ENCODE measurements at places on chromosomes 11 and 22.

GRCh38 chr11:33390944-33391892 is 134.0 kb downstream of the HIPK3 start:
- DNase-seq: no peak

GRCh38 chr22:31286360-31287255 is 5.7 kb downstream of the PIK3IP1 start:
- no peak for DNase-seq

GRCh38 chr11:1970956-1971355 is 23.8 kb downstream of the MRPL23 start:
- DNase-seq: no peak

GRCh38 chr22:30649430-30650007 is 13.9 kb downstream of the SLC35E4 start:
- DNase-seq: peak; percentile 87

- no peak for DNase-seq
These were observed 629 bp downstream of the TTLL8 start for GRCh38 chr22:50057278-50058060.

DNA sequence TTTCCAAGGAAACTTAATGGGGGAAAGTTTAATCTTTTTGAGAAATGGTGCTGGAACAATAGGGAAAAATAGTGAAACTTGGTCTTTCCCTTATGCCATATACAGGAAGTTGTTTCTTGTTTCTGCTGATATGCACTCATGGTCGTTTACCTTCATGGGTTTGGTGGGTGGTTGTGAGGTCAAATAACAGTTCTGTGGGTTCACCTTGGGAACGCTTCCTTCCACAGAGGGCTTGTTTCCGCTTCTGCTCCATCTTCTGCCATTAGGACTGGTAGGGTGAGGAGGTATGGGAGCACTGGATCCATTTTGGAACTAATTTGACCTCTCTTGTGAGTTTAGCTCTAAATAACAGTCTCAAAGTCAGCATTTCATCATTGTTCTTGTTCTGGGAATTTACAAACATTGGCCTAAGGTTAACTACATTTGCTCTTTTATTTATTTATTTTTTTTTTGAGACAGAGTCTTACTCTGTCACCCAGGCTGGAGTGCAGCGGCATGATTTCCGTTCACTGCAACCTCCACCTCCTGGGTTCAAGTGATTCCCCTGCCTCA is 17.6 kb upstream of the RELA start:
- no peak for DNase-seq

DNA sequence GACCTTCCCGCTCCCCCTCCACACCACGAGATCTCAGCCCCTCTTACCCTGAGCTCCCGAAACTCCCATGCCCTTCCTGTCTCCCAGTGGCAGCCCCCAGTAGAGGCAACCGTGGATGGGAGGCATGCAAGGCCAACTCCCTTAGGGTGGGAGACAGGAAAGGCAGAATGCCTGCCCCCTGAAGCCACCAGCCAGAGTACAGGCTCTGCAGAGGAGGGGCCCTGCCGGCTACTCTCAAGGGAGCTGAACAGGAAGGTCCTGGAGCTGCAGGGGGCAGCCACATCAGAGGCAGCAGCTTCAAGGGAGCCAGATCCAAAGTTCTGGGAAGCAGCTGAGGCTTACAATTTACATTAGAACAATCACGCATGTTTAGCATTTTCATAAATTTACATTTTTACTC is 38.3 kb downstream of the PDE2A start:
- no peak for DNase-seq

DNA sequence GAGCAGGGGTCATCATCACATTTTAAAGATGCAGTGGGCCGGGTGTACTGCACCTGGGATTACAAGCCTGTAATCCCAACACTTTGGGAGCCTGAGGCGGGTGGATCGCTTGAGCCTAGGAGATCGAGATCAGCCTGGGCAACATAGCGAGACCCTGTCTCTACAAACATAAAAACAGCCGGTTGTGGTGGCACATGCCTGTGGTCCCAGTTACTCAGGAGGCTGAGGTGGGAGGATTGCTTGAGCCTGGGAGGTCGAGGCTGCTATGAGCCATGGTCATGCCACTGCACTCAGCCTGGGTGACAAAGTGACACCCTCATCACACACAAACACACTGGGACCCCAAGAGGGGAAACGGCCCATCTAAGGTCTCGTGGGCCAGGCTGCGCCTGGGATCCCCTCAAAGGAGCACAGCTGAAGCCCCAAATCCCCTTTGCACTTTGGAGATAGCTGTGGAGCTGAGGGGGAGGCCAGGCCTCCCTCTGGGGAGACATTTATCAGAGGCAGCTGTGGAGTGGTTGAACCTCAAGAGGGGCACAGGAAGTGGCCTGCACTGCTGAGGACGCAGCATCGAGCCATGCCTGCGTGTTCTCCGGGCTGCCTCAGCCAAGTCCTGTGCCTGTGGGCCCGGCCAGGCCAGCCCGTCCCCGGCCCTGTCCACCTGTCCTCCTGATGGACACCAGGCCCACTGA is 27.5 kb downstream of the OSBPL5 start:
- DNase-seq: no peak

DNA sequence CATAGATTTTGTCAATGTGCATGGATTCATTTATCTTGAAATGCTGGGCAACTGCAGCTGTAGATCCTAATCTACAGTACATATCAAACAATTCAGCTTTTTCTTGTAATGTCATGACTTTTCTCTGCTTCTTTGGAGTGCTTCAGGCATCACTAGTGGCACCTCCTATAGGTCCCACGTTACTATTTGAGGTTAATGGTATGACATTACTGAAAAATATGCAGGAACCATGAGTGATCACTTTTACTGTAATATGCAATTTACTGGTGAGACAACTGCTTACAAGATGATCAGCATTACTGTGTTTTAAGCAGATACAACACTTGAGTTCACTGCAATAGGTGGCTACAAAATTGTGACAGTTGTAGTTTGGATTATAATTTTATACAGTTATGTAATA is 3.0 kb downstream of the CENATAC start:
- no peak for DNase-seq

GRCh38 chr11:117442869-117443239 is 115.2 kb downstream of the CEP164 start:
- no peak for DNase-seq

- DNase-seq: peak; percentile 39
These were observed 2.9 kb upstream of the BTBD10 start for GRCh38 chr11:13465909-13466371.

GRCh38 chr11:31968461-31969358 is 122.2 kb upstream of the RCN1 start:
- DNase-seq: no peak

GRCh38 chr22:48425091-48425506 is 1402.6 kb downstream of the BRD1 start:
- DNase-seq: no peak

DNA sequence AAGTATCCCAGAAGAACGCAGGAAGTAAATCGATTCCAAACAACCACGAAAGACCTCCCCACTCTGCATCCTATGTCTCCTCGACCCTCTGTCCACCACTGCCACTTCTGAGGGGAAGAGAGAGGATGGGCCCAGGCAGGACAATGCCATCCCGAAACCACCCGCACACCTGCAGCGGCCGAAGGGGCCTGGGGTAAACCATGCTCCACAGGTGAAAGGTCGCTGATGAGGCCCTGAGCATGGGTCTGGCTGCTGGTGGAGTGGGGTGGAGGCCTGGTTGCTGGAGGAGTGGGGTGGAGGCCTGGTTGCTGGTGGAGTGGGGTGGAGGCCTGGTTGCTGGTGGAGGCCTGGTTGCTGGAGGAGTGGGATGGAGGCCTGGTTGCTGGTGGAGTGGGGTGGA is 13.1 kb downstream of the TOLLIP start:
- DNase-seq: no peak

DNA sequence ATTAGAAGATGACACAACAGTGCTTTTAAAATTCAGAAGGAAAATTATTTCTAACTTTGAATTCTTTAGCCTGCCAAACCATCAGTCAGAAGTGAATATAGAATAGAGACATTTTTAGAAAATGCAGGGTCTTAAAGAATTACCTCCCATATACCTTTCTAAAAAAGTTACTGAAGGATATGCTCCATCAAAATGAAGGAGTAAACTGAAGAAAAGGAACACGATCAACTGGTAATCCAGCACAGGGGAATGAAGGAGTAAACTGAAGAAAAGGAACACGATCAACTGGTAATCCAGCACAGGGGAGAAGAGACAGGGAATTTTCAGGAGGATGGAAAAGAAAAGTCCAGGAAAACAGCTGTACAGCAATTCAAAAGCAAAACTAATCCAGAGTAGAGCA is 75.4 kb upstream of the LDLRAD3 start:
- DNase-seq: no peak

DNA sequence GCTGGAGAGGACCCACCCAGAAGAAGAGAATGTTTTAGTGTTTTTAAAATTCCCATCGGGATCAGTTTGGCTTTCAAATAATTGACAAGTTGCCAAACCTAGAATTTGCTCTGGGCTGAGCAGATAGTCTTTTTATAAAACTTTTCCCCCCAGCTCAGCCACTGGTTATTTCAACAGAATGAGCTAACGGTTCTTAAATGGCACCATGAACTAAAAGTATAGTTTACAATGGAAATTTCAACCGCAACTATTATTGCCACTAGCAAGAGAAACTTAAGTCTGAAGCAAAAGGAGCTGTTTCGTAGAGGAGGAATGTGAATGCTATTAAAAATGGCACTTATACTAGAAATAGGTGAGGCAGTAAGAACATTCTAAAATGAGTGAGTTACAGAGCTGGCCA is 3.4 kb downstream of the DKK3 start:
- DNase-seq: no peak
